ENCODE measurements at places on chromosomes 11 and 22.

- no peak for DNase-seq
These were observed 1.3 kb upstream of the UCP2 start for GRCh38 chr11:73983741-73984538.

DNA sequence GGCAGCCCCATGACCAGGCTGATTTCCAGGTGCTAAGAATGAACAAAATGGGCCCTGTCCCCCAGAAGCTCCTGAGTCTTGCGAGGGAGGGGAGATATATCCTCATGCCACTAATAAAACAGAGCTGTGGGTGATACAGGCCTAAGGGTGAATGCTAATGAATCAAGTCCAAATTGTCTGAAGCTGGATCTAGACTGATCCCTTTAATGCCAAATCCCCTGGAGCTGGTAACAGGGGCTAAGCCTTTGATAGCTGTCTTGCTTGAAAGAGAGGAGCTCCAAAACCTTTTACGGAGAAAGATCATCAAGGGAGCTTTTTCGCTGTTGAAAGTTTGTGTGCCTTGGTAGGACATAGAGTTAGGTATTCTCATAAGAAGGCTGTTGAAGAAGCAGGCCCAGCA is 79.7 kb downstream of the PPFIBP2 start:
- DNase-seq: no peak

GRCh38 chr11:23974601-23975000 is 522.3 kb upstream of the LUZP2 start:
- no peak for DNase-seq

GRCh38 chr11:116715383-116715782 is 57.4 kb downstream of the BUD13 start:
- DNase-seq: no peak

- no peak for DNase-seq
These were observed 8.5 kb downstream of the TRIM6 start for GRCh38 chr11:5604896-5605295.

DNA sequence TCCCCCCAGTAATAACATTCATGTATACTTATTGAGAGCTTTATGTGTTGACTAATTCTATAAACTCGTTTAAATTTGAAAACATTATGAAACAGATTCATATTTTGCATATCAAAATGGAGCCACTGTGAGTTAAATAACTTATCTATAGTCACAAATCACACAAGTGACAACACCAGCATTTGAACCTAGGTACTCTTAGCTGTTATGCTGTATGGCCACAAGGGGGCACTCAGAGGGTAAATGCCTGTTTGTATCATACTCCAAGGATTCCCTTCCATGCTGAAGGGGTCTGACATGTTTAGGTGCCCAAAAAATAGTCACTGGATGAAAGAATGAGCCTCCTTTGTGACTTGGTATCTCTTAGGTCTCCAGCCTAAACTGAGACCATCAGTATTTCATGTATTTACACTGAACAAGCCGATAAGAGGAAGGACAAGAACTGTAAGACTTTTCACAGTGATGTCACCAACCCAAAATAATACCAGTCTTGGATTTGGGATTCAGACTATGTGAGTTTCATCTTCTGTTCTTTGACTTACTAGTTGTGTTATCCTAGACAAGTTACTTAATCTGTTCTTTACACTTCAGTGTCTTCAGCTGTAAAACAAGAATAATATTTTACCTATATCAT is 12.2 kb upstream of the OR52D1 start:
- peak; percentile 7 for DNase-seq
